Natural killer cell (primary cell): ENCODE measurements at places on chromosomes 6 and 20.

- H3K4me1 ChIP-seq = no peaks in the 10 kb centered on the region
- H3K27ac ChIP-seq = no peak overlapping the region
- H3K27me3 ChIP-seq = no peaks in the 10 kb centered on the region
- no peak for DNase-seq
- H3K4me3 ChIP-seq = no peak overlapping the region
These were observed 166.6 kb upstream of the AKAP12 start for GRCh38 chr6:151073146-151073545.

DNA sequence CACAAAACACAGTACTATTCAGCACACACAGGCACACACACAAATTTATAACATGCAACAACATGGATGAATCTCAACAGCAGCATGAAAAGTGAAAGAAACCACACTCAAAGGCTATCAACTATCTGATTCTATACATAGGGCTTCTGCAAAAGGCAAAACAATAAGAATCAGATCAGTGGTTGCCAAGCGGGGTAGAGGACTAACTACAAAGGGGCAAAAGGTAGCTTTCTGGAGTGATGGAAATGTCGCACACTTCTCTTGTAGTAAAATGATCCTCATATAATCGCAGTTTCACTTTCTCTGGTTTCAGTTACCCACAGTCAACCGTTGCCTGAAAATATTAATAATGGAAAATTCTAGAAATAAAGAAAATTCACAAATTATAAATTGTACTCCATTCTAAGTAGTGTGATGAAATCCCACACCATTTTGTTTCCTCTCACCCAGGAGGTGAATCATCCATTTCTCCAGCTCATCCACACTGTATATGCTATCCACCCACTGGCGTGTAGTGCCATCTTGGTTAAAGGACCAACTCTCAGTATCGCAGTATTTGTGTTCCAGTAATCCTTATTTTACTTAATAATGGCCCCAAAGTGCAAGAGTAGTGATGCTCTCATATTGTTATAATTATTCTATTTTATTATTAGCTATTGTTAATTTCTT is 12.8 kb upstream of the PLN start:
- no peak overlapping the region for H3K4me3 ChIP-seq
- no peak overlapping the region for H3K27ac ChIP-seq
- no peaks in the 10 kb centered on the region for H3K27me3 ChIP-seq
- no peaks in the 10 kb centered on the region for H3K36me3 ChIP-seq
- no peaks in the 10 kb centered on the region for H3K4me1 ChIP-seq

DNA sequence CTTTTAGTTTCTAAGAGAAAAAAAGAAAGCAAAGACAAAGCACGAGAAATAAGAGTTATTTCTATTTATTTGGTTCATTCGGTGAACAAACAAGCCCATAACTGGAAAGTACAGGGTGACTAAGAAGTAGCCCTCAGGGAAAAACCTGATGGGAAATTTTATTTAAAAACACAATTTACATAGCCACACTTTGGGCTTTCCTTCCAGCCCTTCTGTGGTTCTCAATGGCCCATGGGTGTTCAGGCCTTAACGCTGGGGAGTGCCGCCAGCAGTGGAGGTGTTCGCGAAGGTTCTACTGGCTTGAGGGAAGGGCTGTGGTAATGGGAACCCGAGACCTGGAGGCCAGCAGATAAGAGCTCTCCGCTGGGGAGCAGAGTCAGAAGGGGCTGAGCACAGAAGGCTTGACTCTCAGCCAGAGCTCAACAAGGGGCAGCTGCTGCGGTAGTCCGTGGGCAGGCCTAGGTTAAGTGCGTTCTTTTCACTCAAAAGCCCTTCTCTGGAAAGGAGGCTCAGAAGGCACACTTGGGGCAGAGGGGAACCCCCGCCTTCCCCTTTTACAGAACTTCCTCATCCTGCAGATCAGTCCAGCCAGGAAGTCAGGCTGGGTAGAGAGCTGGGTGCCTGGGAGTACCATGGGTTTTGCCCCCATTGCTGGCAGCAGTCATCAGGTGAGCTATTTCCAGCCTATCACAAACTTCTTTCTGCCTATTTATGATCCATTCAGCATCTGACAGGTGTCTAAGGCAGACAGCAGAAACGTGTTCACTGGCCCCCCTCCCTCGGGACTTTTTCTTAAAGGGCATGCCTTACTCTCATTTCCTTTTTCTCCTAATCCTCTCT is 8.8 kb upstream of the CD83 start:
- H3K27me3 ChIP-seq = peaks cover 4% of the 10 kb centered on the region
- H3K36me3 ChIP-seq = no peaks in the 10 kb centered on the region
- peak overlapping the region; percentile 78 for H3K27ac ChIP-seq
- no peak overlapping the region for H3K4me3 ChIP-seq
- DNase-seq = no peak

- H3K4me3 ChIP-seq = no peak overlapping the region
- H3K27me3 ChIP-seq = no peaks in the 10 kb centered on the region
- DNase-seq = no peak
- no peaks in the 10 kb centered on the region for H3K36me3 ChIP-seq
These were observed 41.9 kb upstream of the CTNNBL1 start for GRCh38 chr20:37651932-37652331.

DNA sequence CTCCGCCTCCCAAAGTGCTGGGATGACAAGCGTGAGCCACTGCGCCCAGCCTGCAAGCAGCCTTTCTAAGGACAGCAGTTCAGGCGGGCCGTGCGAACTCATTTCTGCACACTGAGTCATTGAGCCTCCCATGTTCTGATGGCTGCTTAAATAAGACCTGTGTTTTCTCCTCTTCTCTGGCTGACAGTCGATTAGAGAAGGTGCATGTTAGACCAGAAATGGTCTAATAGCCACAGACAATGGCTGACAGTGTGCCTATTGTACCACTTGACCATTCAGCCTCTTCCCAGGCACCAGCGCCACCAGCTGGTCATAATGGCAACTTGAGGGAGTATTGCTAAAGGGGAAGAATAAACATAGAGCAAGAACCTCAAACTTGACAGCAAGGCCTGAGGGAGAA is 6.2 kb downstream of the CST11 start:
- H3K4me1 ChIP-seq = peaks cover 9% of the 10 kb centered on the region
- peak; percentile 26 for DNase-seq
- no peak overlapping the region for H3K27ac ChIP-seq
- H3K36me3 ChIP-seq = no peaks in the 10 kb centered on the region

GRCh38 chr20:35055445-35056276 is 36.9 kb downstream of the TRPC4AP start:
- no peaks in the 10 kb centered on the region for H3K4me1 ChIP-seq
- H3K27me3 ChIP-seq = no peaks in the 10 kb centered on the region
- H3K4me3 ChIP-seq = no peak overlapping the region
- peaks cover 10% of the 10 kb centered on the region for H3K36me3 ChIP-seq
- DNase-seq = no peak

GRCh38 chr6:152295920-152296319 is 341.2 kb downstream of the SYNE1 start:
- no peak overlapping the region for H3K4me3 ChIP-seq
- H3K27me3 ChIP-seq = no peaks in the 10 kb centered on the region
- peaks cover 3% of the 10 kb centered on the region for H3K4me1 ChIP-seq
- H3K27ac ChIP-seq = no peak overlapping the region
- DNase-seq = no peak

GRCh38 chr20:48292806-48293205 is 507.5 kb upstream of the SULF2 start:
- H3K27ac ChIP-seq = no peak overlapping the region
- no peak for DNase-seq
- H3K4me3 ChIP-seq = no peak overlapping the region
- H3K4me1 ChIP-seq = no peaks in the 10 kb centered on the region
- no peaks in the 10 kb centered on the region for H3K27me3 ChIP-seq

- H3K36me3 ChIP-seq = no peaks in the 10 kb centered on the region
- no peak overlapping the region for H3K27ac ChIP-seq
- DNase-seq = no peak
- no peak overlapping the region for H3K4me3 ChIP-seq
- H3K27me3 ChIP-seq = no peaks in the 10 kb centered on the region
These were observed 90.0 kb upstream of the SAMD5 start for GRCh38 chr6:147418523-147418922.

GRCh38 chr6:145319605-145320004 is 415.7 kb downstream of the EPM2A start:
- DNase-seq = no peak
- no peaks in the 10 kb centered on the region for H3K27me3 ChIP-seq
- no peak overlapping the region for H3K27ac ChIP-seq
- no peaks in the 10 kb centered on the region for H3K4me1 ChIP-seq

- H3K27ac ChIP-seq = no peak overlapping the region
- peaks cover 26% of the 10 kb centered on the region for H3K4me1 ChIP-seq
- no peak for DNase-seq
- H3K36me3 ChIP-seq = no peaks in the 10 kb centered on the region
These were observed 222.1 kb upstream of the SULF2 start for GRCh38 chr20:48007351-48007750.

DNA sequence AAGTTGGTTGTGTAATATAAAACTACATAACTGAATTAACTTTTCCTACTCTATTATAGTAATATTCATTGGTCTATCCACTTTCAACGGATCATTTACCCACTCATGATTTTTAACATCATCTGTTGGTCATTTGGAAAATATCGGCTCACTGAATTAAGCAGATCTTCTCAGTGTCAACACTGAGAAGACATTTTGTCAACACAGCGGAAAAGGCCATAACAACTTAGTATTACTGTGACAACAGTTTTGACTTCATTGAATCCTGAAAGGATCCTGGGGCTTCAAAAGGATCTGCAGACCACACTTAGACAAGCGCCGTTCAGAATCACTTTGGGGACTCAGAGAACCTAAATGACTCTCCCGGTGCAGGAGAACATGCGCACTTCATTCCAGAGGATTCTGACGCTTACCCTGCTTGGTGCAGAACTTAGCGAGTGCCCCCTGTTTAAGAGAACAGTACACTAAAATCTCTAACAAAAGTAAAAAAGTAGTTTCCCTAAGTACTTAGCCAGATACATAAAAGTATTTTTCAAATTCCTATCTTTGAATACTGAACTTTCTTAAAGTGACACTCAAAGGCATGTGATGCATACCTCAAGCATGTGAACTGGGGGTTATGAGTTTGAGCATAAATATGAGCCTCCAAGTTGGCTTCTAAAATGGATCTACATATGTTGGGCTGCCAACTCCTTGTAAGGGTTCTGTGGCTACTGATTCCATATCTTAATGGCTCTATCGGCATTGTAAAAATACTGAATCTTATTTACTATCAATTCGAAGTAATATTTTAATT is 4.0 kb downstream of the ZBTB2 start:
- H3K4me3 ChIP-seq = no peak overlapping the region
- H3K27me3 ChIP-seq = no peaks in the 10 kb centered on the region
- H3K36me3 ChIP-seq = peaks cover 5% of the 10 kb centered on the region
- peaks cover 16% of the 10 kb centered on the region for H3K4me1 ChIP-seq
- no peak for DNase-seq

DNA sequence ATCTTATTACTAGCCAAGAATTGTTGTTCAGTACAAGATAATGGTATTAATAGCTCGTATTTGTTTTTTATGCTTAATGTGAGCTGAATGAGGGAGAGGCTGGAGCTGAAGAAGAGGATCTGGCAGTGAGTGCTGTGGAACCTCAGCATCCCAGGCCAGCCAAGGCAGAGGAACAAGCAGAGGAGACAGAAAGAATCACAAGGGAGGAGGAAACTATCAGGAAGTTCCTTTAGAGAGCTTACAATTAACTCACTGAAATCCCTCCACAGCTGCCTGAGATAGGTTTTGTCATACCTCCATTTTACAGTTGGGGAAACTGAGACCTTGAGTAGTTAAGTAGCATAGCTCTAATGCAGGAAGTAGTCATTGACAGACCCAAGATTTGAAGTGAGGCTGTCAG is 39.9 kb upstream of the TULP4 start:
- no peak for DNase-seq
- no peak overlapping the region for H3K27ac ChIP-seq
- H3K27me3 ChIP-seq = no peaks in the 10 kb centered on the region
- no peaks in the 10 kb centered on the region for H3K36me3 ChIP-seq
- H3K4me1 ChIP-seq = peaks cover 16% of the 10 kb centered on the region
- no peak overlapping the region for H3K4me3 ChIP-seq

GRCh38 chr6:136063096-136063495 is 187.0 kb downstream of the MTFR2 start:
- H3K27ac ChIP-seq = no peak overlapping the region
- H3K4me3 ChIP-seq = no peak overlapping the region
- no peaks in the 10 kb centered on the region for H3K4me1 ChIP-seq
- no peaks in the 10 kb centered on the region for H3K27me3 ChIP-seq
- no peaks in the 10 kb centered on the region for H3K36me3 ChIP-seq
- DNase-seq = no peak

DNA sequence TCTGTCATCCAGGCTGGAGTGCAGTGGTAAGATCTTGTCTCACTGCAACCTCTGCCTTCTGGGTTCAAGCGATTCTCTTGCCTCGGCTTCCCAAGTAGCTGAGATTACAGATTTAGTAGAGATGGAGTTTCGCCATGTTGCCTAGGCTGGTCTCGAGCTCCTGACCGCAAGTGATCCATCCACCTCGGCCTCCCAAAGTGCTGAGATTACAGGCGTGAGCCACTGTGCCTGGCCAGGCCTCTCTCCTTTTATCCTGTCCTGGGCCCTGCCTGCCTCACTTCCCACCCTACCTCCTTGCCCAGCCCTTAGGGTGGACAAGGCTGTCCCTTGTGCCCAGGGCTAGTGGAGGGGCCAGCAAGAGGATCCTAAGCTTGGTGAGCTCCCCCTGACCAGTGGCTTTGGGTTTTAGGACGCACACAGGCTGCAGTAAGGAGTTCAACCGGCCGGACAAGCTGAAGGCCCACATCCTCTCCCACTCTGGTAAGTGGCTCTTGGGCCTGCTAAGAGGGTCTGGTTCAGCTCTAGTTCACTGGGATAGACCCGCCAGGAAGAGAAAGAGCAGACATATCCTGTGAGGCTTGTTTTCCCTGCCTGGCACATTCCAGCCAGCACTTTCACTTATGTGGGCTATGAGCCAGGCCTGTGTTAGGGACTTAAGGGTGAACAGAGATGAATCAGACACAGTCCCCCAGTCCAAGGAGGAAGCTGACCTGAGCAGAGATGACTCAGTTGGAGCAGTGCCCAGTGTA is 21.9 kb upstream of the CHMP4B start:
- no peak overlapping the region for H3K27ac ChIP-seq
- no peak for DNase-seq
- H3K4me3 ChIP-seq = no peak overlapping the region
- no peaks in the 10 kb centered on the region for H3K27me3 ChIP-seq
- peaks cover 14% of the 10 kb centered on the region for H3K4me1 ChIP-seq

DNA sequence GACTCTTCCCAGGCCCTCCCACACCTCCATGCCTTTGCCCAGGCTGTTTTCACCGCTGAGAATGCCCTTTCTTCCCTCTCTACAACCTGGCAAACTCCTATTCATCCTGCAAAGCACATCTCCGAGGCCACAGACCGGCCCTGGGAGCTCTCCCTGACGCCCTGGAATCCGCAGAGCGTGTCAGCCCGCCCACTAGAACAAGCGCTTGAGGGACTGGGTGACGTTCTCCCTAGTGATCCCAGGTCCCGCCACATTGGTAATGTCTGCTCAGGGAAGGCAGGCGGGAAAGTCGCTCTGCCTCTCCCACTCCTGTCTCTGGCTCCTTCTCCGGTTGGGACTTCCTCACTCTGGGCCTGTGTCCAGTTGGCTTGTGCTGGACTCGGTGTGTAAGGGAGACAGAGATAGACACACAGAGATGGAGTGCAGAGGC is 61.6 kb downstream of the SRC start:
- H3K36me3 ChIP-seq = no peaks in the 10 kb centered on the region
- no peak for DNase-seq
- peaks cover 3% of the 10 kb centered on the region for H3K27me3 ChIP-seq
- no peak overlapping the region for H3K27ac ChIP-seq

GRCh38 chr6:27631609-27631916 is 158.7 kb upstream of the ZNF184 start:
- H3K36me3 ChIP-seq = no peaks in the 10 kb centered on the region
- no peak overlapping the region for H3K27ac ChIP-seq
- H3K4me1 ChIP-seq = peaks cover 8% of the 10 kb centered on the region
- no peak for DNase-seq

GRCh38 chr6:106973836-106974335 is 643 bp downstream of the CD24 start:
- DNase-seq = no peak
- H3K27ac ChIP-seq = peak overlapping the region; percentile 38
- peaks cover 16% of the 10 kb centered on the region for H3K4me1 ChIP-seq
- peak overlapping the region; percentile 62 for H3K4me3 ChIP-seq
- peaks cover 17% of the 10 kb centered on the region for H3K27me3 ChIP-seq
- no peaks in the 10 kb centered on the region for H3K36me3 ChIP-seq
